ENCODE measurements at places on chromosomes 7 and 10.

GRCh38 chr10:60878224-60878623 lies 65.8 kb downstream of the RHOBTB1 start:
- DNase-seq, result no peak

DNA sequence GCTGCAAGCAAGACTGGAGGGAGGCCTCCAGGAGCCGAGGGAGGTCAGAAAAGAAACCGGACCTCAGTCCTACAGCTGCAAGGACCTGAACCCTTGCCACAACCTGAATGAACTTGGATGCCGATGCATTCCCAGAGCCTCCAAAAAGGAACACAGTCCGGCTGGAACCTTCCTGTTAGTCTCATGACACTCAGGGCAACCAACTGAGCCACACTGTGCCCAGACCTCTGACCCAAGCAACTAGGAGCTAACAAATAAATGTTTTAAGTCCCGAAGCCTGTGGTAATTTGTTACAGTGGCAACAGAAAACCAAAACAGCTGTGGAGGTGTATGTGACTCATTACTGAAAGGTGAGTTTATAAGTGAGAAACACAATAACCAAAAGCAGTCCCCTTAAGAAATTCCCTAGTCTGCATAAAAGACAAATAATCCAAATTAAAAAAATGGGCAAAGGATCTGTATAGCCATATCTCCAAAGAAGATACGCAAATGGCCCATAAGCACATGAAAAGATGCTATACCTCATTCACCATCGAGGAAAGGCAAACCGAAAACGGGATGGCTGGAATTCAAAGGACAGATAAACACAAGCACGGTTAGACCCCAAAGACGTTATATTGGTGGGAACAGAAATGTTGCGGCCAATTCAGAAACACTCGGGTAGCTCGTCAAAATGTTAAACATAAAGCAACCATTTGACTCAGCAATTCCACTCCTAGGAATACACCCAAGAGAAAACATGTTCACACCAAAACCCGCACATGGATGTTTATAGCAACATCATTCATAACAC lies 24.8 kb downstream of the GNA12 start:
- no peak for DNase-seq

- DNase-seq, result no peak
These were observed 103.7 kb upstream of the HGF start for GRCh38 chr7:81873559-81873958.

DNA sequence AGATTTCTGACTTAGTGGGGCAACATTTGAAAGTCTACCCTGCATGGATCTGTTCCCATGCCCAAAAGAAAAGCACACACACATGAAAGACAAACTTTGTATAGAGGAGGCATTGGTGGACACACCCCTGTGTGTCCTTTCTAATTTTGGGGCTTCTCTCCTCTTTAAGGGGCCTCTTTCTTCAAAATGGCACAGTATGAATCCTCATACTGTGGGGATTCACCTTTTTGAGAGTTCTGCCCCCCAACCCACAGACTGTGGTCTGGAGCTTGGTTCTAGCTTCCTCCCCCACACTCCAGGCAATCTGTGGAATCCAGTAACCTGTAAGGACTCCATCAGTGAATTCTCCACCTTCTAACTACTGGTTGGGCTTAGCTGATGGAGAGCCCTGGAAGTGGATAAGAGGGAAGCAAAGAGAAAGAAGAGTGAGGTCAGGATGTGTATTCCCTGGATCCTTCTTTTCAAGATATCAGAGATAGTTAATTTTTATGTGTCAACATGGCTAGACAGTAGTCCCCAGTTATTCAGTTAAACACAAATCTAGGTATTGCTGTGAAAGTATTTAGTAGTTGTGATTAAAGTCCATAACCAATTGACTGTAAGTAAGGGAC lies 32.4 kb upstream of the CDK6 start:
- no peak for DNase-seq

DNA sequence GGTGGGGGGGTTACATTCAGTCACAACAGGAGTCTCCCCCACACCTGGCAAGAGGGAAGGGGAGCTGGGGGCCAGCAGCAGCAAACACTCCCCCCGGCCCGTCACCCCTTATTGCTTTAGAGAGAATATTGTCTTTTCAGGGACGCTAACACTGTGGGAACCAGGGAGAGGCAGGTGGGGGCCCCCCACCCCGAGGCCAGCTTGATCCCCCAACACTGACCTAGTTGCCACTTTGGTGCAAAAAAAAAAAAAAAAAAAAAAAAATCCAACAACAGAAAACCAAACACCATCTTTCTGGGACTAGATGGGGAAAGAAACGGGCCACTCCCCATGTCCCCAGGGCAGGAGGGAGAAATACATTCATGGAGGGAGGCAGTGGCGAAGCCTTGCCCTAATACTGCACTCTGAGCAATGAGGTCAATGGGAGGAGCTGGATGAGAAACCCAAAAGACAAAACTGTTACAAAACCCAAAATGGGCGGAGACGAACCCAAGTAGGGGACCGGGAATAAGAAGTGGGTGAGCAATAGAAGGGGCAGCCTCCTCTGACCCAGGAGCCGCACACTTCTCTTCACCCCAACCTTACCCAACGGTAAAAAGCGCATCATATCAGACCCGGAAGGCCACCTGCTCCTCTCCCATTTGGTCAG lies 6.5 kb downstream of the GNB2 start:
- no peak for DNase-seq

DNA sequence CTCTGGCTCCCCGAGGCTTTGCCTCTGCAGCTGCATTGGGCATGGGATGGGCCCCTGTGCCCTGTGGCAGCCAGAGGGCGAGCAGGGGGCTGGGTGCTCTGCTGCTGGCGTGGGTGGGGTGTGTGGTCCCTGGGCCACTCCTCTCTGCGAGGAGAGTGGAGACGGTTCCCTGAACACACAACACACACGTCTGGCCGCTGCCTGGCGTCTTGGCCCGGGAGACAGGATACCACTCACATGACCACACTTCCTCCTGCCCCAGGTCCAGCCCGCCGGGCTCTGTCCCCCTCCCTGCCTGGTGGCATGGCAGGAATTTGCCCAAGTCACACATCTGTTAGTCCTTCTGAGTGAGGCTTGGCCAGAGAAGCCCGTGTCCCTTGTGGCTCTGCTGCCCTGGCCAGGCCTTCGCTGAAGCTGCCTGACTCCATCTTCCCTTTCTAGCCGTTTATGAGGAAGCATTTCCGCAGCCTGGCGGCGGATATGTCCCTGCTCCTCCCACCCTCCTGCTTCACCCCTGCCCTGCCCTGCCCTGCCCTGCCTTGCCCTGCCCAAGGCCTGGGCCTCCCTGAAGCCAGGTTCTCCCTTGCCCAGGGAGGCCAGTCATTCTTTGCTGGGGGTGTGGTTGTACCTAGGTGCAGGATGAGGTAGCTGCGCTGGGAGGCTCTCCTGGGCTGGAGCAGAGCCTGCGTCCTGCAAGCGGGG lies 3.0 kb downstream of the BRI3 start:
- DNase-seq, result no peak

GRCh38 chr7:9945131-9945530 lies 1028.5 kb upstream of the PHF14 start:
- no peak for DNase-seq

DNA sequence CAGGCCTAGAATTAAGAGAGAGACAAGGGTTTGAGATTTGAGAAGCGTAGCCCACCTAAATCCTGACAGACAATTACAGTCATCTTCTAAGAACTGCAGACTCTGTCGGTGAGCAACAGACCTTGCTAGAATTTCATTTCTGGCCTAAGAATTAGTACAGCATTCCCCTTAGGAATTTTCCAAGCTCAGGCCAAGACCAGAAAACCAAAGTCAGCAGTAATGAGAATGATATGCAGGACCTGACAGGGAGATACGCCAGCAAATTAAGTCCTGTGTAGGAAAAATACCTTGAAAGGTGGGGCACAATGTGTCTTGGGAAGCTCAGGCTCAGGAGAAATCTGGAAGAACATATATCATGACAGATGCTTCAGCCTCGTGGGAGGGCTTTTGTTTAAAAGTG lies 52.7 kb upstream of the HERPUD2 start:
- DNase-seq, result no peak

- DNase-seq, result no peak
These were observed 112.0 kb upstream of the FGFR2 start for GRCh38 chr10:121710207-121710606.

GRCh38 chr7:127949769-127950222 lies 81.4 kb downstream of the LRRC4 start:
- no peak for DNase-seq

Measured in activated effector memory CD4-positive, alpha-beta T cell treated with Interleukin-2 at 50 U/mL for 16 hours (primary cell).